ENCODE measurements at places on chromosomes 5 and 9.

GRCh38 chr5:83900306-83900705 lies 179.7 kb upstream of the HAPLN1 start:
- no peak for DNase-seq

- no peak for DNase-seq
These were observed 600.4 kb downstream of the EBF1 start for GRCh38 chr5:158499075-158499891.

- no peak for DNase-seq
These were observed 134.2 kb upstream of the C6 start for GRCh38 chr5:41347569-41347968.

DNA sequence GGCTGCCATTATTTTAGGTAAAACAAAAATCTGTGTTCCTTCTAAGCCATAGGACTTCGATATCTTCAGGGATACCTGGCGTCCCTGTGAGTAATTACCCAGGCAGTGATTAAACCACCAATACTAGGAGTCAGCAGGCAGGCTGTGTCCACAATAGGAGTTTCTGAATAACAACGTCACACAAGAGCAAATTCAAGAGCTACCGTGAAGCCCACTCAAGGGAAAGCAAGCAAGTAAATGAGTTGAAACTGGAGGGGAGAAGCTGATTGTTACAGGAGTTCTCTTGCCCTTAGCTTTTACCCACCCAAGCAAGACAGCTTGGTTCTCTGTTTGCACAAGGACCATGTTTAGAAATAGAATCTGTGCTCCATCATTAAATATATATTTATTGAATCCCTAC lies 50.8 kb downstream of the SEMA5A start:
- no peak for DNase-seq

DNA sequence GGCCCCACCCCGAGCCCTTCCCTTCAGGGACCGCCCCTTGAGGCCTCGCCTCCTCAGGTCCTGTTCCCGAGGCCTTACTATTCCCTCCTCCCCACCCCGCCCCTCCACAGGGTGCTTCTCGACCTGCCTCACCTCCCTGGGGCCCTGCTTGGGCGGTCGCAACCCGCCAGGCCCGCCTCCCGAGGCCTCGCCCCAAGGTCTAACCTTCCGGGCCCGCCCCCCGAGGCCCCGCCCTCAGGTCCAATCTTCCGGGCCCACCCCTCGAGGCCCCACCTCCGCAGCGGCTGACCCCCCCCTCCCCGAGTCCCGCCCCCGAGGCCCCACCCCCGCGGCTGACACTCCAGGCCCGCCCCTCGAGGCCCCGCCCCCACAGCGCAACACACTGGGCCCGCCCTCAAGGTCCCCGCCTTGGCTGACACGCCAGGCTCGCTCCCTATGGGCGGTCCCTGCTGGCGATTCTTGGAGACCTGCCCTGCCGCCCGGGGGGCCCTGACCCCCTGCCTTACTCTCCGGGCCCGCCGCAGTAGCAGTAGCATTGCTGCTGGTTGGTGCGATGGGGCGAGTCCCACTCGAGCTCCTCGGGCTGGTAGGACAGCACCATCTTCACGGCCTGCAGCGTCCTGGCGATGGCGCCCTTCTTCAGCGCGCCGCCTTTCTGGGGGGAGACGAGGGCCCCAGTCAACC lies 8.2 kb downstream of the PHF19 start:
- peak; percentile 93 for DNase-seq

Data from activated T-helper 2 cell treated with anti-CD3 and anti-CD28 coated beads, Interferon-gamma antibody, Interleukin-2, Interleukin-4, amounts not matched to agents 10 μg/mL and 5 μg/mL and 100 μg/mL, durations not matched to agents 14 hours and 24 hours and 36 hours (primary cell).